ENCODE measurements at places on chromosomes 1 and 21.
A peak's percentile ranks its signal among the peaks of the same experiment; 100 is the strongest.

DNA sequence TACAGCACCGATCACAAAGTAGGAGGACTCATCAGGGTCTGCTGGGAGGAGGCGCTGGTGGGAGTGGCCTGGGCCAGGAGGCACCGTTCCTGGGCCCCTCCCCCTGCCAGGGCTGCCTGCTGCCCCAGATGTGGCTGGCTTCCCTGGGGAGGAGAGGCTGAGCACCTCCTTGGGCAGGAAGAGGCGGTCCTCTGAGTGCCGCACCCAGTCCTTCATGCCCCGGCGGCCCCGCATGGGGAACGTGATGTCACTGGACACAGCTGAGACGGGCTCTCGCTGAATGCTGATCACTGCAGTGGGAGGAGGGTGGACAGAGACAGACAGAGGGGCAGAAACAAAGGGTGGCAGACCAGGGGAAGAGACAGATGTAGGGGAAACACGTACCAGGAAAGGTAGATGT lies 24.8 kb downstream of the ADGRB2 start:
- H3K36me3 ChIP-seq = no peaks in the 10 kb centered on the region
- DNase-seq = peak; percentile 41
- H3K27me3 ChIP-seq = no peaks in the 10 kb centered on the region
- H3K4me3 ChIP-seq = no peak overlapping the region

- H3K4me1 ChIP-seq = no peaks in the 10 kb centered on the region
- no peak overlapping the region for H3K27ac ChIP-seq
- H3K4me3 ChIP-seq = no peak overlapping the region
- DNase-seq = no peak
These were observed 14.3 kb upstream of the CD34 start for GRCh38 chr1:207925210-207925609.

- no peak for DNase-seq
- no peaks in the 10 kb centered on the region for H3K4me1 ChIP-seq
- H3K27ac ChIP-seq = no peak overlapping the region
These were observed 615.4 kb downstream of the AGBL4 start for GRCh38 chr1:49408346-49408745.

GRCh38 chr1:1075148-1075935 lies 1.2 kb upstream of the RNF223 start:
- no peak overlapping the region for H3K4me3 ChIP-seq
- H3K27me3 ChIP-seq = peaks cover 6% of the 10 kb centered on the region
- H3K4me1 ChIP-seq = peaks cover 5% of the 10 kb centered on the region
- no peaks in the 10 kb centered on the region for H3K36me3 ChIP-seq

DNA sequence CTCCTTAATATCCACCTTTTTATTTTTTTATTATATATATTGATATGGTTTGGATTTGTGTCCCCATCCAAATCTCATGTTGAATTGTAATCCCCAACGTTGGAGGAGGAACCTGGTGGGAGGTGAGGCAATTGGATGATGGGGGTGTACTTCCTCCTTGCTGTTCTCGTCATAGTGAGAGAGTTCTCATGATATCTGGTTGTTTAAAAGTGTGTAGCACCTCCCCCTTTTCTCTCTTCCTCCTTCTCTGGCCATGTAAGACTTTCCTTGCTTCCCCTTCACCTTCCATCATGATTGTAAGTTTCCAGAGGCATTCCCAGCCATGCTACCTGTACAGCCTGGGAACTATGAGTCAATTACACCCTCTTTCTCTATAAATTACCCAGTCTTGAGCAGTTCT lies 22.7 kb upstream of the CCSAP start:
- no peak overlapping the region for H3K27ac ChIP-seq
- H3K4me3 ChIP-seq = no peak overlapping the region
- no peak for DNase-seq
- peaks cover 25% of the 10 kb centered on the region for H3K27me3 ChIP-seq
- no peaks in the 10 kb centered on the region for H3K4me1 ChIP-seq

GRCh38 chr1:51504806-51505525 lies 14.1 kb downstream of the EPS15 start:
- H3K27ac ChIP-seq = peak overlapping the region; percentile 87
- H3K4me3 ChIP-seq = peak overlapping the region; percentile 36
- DNase-seq = no peak
- peaks cover 85% of the 10 kb centered on the region for H3K4me1 ChIP-seq

DNA sequence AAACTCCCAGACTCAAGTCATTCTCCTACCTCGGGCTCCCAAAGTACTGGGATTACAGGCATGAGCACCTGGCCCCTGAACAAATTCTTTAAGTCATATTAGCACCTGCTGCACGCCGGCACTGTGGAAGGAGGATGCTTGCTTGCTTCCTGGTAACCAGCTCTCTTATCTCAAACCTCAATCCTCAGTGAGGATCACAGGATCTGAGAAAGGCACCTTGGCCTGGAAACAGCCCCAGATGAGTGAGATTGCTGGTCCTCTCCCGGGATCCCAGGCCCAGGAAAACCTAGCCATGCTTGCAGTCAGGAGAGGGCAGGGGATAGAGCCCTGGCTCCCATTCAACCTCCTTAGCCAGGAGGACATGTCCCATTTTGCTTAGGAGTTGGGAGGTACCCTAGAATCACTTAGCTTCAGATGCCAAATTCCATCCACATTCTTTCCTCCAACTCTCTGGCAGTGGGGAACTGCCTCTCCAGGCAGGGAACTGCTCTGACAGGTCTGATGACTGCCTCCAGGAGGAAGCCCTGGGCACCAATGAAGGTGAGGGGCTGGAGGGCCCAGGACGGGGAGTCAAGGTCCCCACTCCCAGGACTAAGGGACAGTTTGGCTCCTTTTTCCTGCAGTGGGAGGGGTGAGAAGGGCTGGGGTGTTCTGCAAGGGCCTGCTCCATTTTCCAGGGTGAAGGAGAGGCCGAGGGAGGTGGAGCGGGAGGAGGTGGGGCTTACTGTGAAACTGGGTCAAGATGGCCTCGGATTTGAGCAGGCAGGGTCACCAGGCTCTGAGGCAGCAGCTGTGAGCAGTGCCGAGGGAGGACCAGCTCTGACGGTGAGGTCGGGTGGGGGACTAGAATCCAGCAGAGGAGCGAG lies 9.5 kb downstream of the GPR37L1 start:
- H3K27me3 ChIP-seq = no peaks in the 10 kb centered on the region
- no peak overlapping the region for H3K4me3 ChIP-seq
- no peak overlapping the region for H3K27ac ChIP-seq
- no peaks in the 10 kb centered on the region for H3K4me1 ChIP-seq
- DNase-seq = no peak

GRCh38 chr1:152047730-152048415 lies 11.1 kb upstream of the S100A11 start:
- peaks cover 40% of the 10 kb centered on the region for H3K4me1 ChIP-seq
- peak overlapping the region; percentile 98 for H3K27ac ChIP-seq
- peak; percentile 89 for DNase-seq
- H3K27me3 ChIP-seq = peaks cover 2% of the 10 kb centered on the region
- H3K4me3 ChIP-seq = peak overlapping the region; percentile 79

GRCh38 chr1:219945795-219946194 lies 17.4 kb upstream of the SLC30A10 start:
- no peaks in the 10 kb centered on the region for H3K4me1 ChIP-seq
- H3K27ac ChIP-seq = no peak overlapping the region
- H3K36me3 ChIP-seq = no peaks in the 10 kb centered on the region
- H3K4me3 ChIP-seq = no peak overlapping the region

DNA sequence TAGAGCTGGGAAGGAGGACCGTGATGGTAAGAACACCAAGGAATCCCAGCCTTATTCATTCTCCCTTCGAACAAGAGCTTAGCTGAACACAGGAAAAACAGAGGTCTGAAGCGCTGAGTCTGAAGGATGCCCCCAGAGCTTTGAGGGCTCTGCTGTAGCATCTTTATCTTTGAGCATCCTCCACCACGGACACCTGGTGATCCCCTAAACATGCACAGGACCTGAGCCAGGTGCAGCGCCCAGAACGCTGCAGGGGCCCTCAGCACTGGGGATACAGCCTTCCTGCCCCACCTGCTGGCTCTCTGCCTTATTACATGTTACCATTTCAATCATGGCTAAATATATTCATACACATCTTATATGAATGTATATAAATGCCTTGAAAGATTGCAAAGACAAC lies 7.7 kb upstream of the GPATCH4 start:
- no peak overlapping the region for H3K4me3 ChIP-seq
- no peak overlapping the region for H3K27ac ChIP-seq
- H3K36me3 ChIP-seq = no peaks in the 10 kb centered on the region

DNA sequence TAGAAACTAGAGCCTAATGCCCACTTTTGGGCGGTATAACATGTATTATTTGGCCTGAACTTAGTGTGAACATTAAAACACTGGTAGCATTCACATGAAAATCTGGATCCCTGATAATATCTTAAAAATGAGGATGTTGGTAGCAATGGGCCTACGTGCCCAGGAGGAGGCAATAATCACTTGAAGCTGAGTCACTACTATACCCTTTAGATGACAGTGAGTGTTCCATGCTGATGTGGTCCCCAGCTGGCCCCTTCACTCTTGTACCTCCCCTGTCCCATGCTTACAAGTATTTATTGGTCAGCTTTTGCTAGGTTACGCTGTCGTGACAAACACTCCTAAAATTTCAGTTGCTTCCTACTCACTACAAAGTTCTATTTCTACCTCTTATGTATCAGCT lies 23.0 kb upstream of the POU2F1 start:
- DNase-seq = no peak
- H3K27me3 ChIP-seq = no peaks in the 10 kb centered on the region
- H3K4me1 ChIP-seq = peaks cover 35% of the 10 kb centered on the region
- H3K36me3 ChIP-seq = peaks cover 2% of the 10 kb centered on the region
- H3K27ac ChIP-seq = peak overlapping the region; percentile 5

- H3K4me1 ChIP-seq = peaks cover 31% of the 10 kb centered on the region
- H3K36me3 ChIP-seq = no peaks in the 10 kb centered on the region
- peak overlapping the region; percentile 83 for H3K27ac ChIP-seq
- peaks cover 17% of the 10 kb centered on the region for H3K27me3 ChIP-seq
- peak overlapping the region; percentile 48 for H3K4me3 ChIP-seq
- DNase-seq = peak; percentile 12
These were observed 73.6 kb upstream of the LRRC8B start for GRCh38 chr1:89451011-89451410.

GRCh38 chr1:157001304-157001703 lies 44.2 kb downstream of the ARHGEF11 start:
- no peak overlapping the region for H3K4me3 ChIP-seq
- no peaks in the 10 kb centered on the region for H3K4me1 ChIP-seq

DNA sequence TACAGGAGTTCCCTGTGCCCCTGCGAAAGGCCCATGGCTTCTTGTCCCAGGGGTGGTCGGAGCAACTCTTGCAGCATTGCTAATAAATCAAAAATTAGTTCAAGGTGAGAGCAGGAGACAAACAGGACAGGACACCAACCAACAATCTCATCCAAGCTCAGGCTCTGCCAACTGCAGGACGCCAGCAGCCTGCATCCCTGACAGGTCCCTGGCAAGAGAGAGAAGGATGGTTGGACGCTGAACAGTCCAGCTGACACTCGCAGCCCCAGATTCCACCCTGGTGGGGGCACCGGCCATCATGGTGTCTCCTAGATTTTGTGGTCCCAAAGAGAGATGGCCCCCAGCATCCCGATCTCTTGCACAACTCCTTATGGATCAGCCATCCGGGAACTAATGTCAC lies 142.1 kb upstream of the VAMP3 start:
- no peak for DNase-seq
- H3K27me3 ChIP-seq = peaks cover 5% of the 10 kb centered on the region
- H3K4me3 ChIP-seq = no peak overlapping the region
- no peaks in the 10 kb centered on the region for H3K4me1 ChIP-seq
- H3K36me3 ChIP-seq = no peaks in the 10 kb centered on the region
- H3K27ac ChIP-seq = no peak overlapping the region

DNA sequence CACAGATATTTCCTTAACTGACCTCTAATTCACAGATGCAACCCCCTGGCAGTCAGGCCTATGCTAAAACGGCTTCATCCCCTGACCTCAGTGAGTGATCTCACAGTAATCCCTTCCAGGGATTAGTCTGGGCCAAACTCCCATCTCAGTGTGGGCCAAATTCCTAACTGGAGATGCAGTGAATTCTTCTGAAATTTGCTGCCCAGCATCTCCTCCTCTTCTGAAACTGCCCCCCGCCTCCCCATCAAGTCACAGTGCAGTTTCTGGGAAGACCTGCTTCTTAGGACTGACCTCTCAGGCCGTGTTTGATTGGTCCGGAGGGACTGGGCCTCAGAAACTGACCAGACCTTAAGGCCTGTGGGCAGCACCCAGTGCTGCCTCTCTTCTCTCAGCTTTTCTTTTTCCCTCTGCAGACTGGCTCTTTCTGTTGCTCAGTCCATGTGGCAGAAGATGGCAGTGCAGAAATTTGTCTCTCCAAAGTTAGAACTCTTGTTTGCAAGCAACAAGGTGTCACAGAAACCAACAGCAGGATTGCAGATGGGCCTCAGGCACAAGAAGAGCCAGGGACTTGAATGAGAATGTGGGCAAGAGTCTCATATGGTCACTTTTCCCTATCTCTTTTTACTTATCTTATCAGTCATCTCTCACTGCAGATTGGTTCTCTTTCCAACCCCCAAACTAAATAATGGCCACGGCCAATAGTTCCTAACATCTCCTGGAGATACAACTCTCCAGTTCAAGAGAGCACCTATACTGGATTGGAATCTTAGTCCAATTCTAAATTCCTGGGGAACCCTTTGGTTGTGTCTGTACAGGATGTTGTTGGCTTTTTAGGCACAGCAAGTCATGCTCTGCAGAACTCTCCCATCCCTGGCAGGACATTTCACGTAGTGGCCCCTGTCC lies 95.5 kb upstream of the RALGPS2 start:
- H3K27me3 ChIP-seq = peaks cover 3% of the 10 kb centered on the region
- H3K4me3 ChIP-seq = no peak overlapping the region
- DNase-seq = no peak
- H3K4me1 ChIP-seq = no peaks in the 10 kb centered on the region

DNA sequence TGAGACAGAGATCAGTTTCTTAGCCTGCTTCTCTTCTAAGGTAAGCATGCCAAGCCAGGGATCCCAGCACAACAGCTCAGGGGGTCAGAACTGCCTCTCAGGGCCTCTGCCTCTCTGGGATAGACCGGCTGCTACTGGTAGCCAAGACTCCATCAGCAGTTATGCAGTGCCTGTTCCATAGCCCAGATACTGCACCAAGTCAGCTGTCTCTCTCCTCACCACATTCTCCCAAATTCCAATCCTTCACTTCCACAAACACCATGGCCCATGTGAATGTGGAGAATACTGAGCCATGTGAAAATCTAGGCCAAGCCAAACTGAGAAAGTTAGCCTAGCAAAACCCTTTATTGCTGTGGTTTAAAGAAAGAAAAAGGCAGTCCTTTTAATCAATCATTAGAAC lies 37.5 kb downstream of the CDC42BPA start:
- no peak overlapping the region for H3K27ac ChIP-seq
- no peak overlapping the region for H3K4me3 ChIP-seq
- no peaks in the 10 kb centered on the region for H3K36me3 ChIP-seq
- H3K4me1 ChIP-seq = no peaks in the 10 kb centered on the region
